ENCODE measurements at places on chromosomes 16 and 17.

GRCh38 chr16:49601576-49601975 is 228.0 kb downstream of the C16orf78 start:
- DNase-seq: no peak

GRCh38 chr17:75540923-75541503 is 15.5 kb downstream of the LLGL2 start:
- no peak for DNase-seq

GRCh38 chr17:41073676-41074075 is 8.0 kb upstream of the KRTAP2-4 start:
- DNase-seq: no peak

DNA sequence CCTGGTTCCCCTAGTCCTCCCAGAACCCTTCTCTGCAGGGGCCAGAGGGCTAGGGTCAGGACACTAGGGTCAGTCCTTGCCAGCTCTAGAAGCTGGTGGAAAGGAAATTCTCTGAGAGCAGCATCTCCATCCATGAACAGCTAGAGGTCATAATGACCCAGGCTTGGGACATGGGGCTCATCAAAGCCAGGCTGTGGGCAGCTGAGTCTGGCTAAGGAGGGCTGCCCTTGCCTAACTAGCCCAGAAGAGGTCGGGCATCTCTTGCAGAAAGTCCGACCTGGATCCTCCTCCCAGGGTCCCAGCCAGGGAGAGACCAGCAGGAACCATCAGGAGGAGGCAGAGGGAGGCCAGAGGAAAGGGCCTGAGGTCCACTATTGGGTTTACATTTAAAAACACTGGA is 4.3 kb downstream of the MPO start:
- no peak for DNase-seq

DNA sequence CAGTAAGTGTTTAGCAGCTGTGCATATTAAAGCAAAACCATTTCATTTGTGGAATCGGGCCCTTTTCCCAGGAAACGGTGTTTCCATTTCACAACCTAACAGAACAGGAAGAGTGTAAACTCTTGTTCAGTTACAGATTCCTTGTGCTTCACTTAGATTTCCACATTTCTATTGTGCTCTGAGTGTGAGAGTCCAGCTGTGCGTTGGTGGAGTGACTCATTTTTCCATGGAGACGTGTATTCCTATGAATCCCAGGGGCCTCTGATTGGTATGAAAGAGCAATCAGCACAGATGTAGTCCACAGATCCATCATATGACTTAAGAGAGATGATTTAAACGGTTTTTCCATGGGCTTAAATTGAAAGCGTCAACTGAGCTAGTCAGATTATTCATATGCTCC is 13.3 kb upstream of the CAVIN1 start:
- no peak for DNase-seq

DNA sequence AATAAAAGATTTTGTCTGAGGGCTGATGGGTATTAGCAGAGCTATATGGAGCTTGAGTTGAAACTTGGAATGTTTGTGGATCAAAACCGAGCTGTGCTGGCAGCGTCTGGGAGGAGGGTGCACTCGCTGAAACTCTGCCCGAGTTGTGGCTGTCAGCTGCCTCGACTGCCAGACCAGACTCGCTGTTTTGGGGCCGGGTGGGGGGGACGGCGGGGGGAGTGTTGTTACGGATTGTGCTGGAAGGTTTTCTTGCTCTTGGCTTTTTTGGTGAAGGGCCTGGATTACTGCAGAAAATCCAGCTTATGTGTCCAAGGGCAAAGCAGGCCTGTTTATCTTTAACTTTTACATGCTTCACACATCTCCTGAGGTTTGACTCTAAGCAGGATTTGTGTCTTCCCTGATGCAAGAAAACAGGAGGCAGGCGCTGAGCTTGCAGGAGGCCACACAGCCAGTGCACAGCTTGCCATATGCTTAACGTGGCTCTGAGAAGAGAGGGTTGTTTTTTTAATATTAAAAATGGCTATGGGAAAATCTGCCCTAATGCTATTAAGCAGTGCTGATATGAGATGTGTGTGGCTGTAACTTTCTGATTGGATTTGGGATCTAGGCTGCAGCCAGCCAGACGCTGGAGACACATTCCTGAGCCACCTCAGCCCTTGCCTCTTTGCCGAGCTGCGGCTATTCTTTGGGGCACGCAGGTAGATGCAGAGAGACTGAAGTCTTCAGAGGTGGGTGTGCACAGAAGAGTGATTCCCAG is 20.5 kb upstream of the RPTOR start:
- no peak for DNase-seq

DNA sequence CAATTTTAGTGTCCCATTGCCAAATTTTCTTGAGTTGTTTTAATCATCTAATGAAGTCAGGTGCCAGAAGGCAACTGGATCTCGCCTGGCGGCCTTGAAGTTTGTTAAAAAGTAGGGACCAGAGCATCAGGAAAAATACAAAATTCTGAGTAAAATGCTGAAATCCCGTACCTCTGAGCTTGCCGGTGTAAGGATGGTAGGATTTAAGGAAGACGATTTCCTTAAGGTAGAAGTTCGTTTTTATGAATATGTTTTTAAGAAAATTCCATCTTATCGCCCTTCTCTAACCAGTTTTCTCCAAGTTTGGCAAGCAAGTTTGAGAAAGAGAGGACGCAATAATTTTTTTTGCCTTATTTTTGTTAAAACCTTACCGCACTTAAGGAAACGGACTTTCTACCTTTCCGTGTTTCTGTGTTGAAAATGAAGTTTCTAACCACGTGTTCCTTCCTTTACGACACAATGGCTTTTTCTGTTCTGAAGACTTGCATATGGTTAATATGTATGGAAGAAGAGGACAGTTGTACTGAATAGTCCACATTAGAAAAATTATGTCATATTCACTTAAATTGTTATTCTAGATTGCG is 748 bp downstream of the ATF7IP2 start:
- no peak for DNase-seq

- no peak for DNase-seq
Observed at GRCh38 chr17:835263-835662, 53.1 kb downstream of the MRM3 start.

GRCh38 chr16:48099455-48099854 is 56.3 kb downstream of the ABCC12 start:
- DNase-seq: no peak

DNA sequence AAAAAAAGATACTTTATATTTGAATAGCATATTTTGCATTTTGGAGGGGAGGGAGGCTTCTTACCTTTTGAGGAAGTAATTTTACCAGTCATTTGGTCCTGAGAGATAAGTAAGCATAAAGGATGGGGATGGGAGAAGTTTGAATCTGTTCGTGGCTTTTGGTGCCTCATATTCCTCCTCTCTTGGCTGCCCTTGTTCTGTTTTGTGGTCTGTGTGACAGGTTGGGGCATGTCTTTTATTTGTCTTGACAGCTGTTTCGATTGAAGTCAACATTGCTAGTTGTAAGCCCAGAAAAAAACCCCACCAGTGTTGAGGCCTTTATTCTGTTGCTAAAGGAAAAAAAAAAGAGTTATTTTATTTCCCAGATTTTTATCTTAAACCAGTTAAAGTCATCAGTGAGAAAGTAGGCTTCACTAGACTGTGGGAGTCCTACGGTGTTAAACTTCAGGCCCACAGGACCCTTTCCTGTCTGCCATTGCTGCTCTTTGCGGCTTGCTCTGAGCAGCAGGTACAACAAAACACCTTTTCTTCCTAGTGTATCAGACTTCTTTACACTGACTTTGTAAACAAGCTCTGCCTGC is 11.4 kb downstream of the SLC7A6 start:
- peak; percentile 59 for DNase-seq

DNA sequence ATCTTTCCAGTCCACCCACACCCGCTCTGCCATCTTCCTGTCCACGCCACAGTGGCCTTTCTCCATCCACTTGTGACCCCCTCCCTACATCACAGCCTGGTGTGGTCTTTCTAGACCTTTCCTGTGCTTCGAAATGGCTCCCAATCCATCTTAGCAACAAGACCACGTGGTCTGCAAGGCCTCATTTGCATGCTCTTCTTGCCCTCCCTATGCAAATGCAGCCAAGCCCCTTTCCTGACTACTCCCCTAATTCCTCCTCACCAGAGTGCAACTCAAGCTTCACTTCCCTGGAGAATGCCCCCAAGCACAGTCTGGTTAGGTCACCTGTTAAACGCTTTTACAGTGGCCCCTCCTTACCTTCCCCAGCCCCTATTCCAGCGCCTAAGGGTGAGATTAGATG is 6.1 kb downstream of the PPP1R9B start:
- DNase-seq: no peak

- no peak for DNase-seq
Observed at GRCh38 chr17:63024716-63025115, 58.7 kb downstream of the TANC2 start.

DNA sequence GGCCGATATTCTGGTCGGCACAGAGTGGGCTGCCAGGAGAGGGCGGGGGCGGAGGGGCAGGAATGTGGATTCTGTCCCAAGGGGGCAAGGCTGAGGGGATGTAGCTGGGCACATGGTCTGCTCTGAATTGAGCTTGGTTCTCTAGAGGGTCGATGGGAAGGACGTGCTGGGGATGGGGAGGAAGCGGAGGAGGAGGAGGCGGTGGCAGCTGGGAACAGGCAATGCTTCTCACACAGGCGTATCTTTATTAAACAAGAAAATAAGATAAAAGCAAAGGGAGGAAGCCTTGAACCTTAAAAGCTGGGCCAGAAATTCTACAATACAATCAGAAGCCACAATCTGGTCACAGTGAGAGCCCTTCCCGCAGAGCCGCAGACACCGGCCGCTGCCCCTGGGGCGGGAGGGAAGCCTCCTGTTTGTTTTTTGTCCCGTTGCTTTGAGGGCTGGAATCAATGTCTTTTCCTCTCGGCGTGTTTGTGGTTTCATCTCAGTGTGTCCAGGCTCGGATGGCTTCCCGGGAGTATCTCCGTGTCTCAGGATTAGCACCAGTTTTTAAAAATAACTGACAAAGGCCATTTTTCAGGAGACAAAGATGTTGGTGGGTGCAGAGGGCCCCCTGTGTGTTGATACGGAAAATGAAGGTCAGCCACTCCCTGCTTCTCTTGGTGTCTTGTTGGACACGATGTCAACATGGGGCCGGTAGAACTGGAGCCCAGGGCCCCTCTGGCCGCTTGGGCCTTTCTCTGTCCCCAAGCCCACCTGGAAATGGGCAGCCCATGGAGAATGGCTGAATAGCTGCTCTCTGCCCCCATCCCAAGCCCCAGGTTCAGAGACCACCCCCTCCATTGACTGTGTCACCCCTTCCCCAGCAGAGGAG is 12.3 kb upstream of the SLC7A5 start:
- no peak for DNase-seq

DNA sequence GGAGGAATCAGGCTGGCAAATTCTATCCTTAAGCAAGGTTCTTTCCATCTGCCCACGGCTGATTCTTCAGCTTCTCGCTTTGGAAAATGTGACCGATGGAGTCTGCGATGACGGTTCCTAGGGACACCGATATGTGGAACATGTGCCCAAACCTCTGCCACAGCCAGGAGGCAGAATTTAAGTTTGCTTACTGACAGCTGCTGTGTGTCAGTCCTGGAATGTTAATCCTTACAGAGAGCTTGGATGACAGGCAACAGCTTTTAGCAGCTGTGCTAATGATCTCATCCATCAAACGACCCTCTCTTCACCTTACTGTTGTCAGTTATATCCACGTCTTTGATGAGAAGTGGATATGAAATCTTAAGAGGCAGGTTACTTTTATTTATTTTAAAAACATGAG is 11.4 kb upstream of the MYH13 start:
- DNase-seq: no peak

DNA sequence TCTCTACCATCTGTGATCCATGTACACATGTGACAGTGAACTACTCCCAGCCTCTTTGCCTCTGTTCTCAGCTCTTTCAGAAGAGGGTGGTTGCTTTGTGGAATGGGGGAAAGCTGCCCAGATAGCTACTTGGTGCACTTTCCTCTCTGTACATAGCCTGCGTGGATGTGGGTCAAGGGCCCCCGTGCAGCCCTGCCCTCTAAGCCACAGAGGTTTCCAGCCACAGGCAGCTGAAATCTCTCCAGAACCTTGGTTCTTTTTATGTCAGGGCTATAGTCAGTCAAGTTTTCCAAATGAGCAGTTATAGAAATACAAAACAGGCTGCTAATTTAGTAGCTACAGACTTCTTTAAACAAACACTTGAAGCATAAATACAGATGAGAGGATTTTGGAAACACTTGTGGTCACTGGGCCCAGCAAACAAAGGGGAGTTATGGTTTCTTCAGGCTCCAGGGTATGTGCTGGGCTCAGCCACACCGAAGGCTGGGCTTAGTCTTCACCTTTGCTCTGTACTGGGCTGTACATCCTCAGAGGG is 199.7 kb upstream of the ASIC2 start:
- no peak for DNase-seq

- DNase-seq: no peak
Observed at GRCh38 chr16:58044266-58045019, 18.9 kb downstream of the MMP15 start.

DNA sequence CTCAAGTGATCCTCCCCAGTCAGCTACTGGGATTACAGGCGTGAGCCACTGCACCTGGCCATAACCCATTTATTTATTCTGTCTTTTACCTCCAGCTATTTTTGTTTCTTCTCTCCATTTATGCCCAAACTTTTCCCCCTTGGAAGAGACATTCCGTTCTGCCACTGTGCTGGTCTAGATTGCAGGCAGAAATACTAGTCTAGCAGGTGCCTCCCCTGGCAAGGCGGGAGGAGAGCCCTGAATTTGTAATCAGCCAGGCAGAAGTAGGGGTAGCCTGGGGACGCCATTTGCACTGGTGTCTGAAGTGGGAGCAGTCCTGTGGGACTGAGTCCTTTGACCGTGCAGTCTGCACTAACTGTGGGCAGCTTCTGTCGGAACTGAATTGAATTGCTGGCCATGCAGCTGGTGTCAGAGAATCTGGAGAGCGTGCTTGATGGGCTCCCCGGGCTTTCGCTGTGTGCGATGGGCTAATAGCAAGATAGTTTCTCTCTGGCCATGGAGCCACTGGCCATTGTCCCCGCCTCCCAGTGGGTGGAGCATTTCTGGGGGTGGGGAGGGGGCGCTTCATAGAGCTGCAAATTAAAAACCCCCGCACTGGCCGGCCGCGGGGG is 31.5 kb upstream of the LITAF start:
- DNase-seq: no peak

GRCh38 chr16:27676839-27677238 is 126.9 kb downstream of the KATNIP start:
- DNase-seq: no peak

DNA sequence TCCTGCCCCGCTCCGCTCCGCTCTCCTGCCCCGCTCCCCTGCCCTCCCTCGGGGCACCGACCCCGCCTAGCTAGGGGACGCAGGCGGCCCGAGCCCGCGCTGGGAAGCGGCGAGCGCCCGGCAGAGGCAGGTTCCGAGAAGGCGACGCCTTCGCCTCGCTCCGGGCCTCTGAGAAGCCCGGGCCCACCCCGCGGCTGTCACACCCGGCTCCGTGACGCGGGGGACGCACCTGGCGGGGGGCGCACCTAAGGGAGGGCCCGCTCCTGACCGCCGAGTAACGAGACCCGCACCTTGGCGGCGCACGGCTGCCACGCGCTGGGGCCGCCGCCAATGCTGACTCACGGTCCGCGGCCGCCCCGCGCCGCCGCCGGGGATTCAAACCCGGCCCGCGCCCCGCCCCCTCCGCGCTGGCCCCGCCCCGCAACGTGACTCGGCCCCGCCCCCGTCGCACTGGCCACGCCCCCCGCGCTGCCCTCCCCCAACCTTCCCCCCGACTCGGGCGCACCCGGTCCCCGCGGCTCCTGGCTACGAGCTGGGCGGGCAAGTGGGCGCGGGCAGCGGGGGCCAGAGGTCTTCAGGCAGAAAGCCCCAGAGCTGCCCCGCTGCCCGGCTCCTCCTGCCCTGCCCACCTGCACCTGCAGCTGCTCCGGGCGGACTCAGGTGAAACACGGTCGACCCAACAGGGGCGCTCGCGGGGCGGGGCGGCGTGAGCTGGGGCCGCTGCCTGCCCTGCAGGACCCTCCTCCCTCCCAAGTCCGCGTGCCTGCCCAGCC is 27.8 kb downstream of the GNPTG start:
- peak; percentile 61 for DNase-seq
